ENCODE measurements at places on chromosomes 3 and 15.

- DNase-seq = peak; percentile 93
These were observed 332.3 kb downstream of the THSD4 start for GRCh38 chr15:71447328-71448250.

DNA sequence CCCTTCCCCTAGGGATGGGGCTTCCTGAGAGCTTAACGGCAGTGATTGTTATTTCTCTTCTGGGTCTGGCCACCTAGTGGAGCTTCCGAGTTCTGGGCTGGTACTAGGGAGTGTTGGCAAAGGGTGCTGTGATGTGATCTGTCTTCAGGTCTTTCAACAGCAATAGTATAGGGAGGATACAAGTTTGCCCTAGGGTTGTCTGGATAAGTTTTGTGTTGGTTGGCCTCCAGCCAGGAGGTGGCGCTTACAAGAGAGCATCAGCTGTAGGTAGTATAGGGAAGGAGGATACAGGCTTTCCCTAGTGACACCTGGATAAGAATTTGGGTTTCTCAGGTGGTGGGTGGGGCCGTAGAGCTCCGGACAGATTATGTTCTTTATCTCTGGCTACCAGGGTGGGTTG, 19.2 kb upstream of the CPOX start:
- peak; percentile 26 for DNase-seq

GRCh38 chr3:24400015-24400414, 94.6 kb downstream of the THRB start:
- DNase-seq = no peak

DNA sequence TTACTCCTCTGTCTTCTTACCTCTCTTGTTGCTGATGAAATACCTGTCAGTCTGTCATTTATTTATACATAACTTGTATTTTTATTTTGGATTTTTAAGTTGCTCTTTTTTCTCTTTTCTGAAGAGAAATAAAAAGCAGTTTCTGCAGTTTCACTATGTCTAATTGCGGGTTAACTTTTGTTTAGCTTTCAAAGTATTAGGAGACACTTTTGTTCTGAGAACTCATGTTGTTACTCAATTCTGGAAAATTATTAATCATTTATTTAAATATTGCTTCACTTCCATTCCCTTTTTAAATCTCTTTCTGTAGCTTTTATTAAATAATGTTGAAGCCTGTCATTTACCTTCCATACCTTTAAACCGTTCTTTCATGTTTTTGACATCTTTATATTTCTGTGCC, 29.2 kb downstream of the MYLK start:
- no peak for DNase-seq
